ENCODE measurements at places on chromosomes 5 and 9.
A peak's percentile ranks its signal among the peaks of the same experiment; 100 is the strongest.

DNA sequence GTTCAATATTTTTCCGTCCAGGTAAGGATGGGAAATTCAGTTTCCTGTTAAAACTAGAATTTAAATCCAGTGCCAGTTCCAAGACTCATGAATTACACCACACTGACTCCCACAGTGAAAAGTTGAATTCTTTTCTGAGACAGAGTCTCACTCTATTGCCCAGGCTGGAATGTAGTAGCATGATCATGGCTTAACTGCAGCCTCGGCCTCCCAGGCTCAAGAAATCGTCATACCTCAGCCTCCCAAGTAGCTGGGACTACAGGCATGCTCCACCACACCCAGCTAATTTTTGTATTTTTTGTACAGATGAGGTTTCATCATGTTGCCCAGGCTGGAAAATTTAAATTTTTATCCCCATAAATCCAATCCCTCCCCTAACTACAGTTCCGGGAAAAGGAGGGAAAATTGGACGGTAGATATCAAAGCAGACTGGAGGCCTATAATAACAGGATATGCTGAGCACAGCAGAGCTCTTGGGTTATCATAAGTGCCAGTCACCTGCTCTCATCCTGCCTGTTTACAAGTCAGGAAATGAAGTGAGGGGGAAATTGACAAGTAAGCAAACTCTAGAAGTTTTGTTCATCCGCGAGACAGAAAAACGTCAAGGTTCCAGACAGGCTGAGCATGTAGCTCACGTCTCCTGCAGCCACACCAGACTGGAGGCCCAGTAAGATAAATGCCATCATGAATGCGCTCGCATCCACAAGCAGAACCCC is 105.7 kb downstream of the UGCG start:
- peak; percentile 2 for DNase-seq

DNA sequence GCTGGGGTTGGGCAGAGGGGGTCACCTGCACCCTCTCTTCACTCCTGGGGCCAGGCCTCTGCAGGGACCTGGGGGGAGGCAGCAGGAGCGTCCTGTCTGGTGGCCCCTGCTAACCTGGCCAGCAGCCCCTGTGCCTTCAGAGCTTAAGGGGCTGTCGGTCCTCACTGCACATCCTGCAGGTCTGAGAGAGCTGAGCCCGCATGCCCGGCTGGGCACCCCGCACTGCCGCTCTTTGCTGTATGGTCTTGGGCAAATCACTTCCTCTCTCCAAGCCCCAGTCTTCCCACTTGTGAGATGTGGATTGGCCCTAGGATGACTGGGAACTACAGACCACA is 7.9 kb downstream of the FLT4 start:
- DNase-seq = no peak

- DNase-seq = peak; percentile 10
These were observed 2.3 kb downstream of the GDNF start for GRCh38 chr5:37837414-37838032.

DNA sequence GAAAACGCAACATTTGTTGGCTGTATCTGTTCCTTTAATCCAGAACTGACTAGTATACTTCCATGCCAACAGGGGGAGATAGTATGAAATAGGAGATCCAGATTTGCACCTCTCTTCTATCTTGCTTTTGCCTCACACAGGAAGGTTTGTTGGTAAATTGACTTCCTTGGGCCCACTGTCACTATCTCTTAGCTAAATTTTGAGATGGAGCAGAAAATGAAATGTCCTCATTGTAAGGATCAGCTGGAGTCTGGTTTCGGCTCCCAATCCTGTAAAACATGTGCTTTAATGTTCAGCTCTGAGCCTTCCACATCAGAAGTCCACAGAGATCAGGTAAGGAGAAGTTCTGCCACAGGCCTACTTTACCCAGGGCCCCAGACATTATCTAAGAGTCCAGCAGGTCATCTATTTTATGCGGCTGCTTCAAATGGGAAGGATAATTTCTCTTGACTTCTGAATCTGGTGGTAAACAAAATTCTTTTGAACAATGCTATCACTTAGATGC is 176.8 kb downstream of the FER start:
- DNase-seq = no peak

DNA sequence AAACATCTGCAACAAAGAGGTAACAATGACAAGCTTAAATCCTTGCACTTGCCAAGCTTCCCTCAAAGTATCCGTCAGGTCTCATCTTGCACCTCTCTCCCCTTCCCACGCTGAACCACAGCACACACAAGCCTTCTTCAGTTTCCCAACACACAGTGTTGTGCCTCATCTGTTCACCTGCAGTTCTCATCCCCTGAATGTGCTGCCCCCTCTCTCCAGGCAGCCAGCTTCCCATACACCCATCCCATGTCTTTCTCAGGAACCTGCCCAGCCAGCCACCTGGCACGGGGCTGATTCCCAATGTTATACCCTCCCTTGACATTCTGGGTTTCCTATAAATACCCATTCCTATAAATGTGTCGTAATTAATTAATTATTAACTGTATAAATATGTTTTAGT is 314.8 kb downstream of the PRELID2 start:
- DNase-seq = no peak

- no peak for DNase-seq
These were observed 76.5 kb downstream of the SH3PXD2B start for GRCh38 chr5:172377856-172378255.

DNA sequence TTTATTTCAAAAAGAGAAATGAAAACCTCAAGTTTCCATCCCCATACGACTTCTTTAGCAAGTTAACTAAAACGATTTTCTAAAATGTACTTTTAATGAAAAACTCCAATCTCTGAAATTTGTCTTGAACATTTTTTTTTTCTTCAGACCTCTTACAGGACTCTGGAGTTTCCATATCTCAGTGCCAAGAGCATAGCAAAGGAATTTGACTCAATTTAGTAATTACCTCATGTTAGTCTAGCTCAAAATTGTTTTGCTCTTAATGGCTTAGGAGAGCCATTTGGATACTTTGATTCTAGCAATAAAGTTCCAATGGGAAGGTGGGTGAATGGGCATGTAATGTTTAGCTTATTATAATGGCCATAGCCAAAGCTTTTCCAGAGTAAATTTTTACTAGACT is 26.0 kb upstream of the SPATA31D4 start:
- no peak for DNase-seq

- no peak for DNase-seq
These were observed 213.0 kb upstream of the IL12B start for GRCh38 chr5:159543326-159543725.

GRCh38 chr9:93437996-93438395 is 13.5 kb upstream of the FAM120A start:
- no peak for DNase-seq

DNA sequence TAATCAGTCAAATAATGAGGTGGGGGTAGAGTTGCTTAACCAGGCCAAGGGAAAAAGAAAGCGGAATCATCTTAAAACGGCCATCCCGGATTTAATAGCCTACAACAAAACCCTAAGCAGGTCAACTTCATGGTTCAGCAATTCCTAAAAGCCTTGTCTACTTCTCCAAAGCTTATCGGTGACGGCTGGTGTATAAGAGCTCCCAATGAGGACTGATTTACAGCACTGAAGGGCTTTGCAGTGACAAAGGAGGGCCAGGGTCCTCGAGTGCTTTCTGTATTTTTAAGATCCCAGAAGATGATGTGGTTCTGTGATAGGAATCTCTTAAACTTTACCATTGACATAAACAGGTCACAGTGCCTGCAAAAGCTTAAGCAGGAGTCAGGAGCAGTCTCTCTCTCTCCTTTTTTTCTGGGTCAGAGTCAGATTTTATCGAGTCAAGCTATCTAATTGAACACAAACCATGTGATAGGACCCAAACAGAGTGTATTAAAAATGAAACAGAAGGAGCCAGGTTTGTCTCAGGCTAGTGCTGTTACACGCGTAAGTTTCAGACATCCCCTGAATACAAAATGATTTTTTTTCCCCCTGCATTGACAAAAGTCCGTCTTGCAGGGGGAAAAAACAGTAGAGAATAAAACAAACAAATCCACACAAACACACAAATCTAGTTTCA is 663.6 kb upstream of the ZNF608 start:
- DNase-seq = no peak

GRCh38 chr5:31280210-31280609 is 86.7 kb downstream of the CDH6 start:
- DNase-seq = no peak

DNA sequence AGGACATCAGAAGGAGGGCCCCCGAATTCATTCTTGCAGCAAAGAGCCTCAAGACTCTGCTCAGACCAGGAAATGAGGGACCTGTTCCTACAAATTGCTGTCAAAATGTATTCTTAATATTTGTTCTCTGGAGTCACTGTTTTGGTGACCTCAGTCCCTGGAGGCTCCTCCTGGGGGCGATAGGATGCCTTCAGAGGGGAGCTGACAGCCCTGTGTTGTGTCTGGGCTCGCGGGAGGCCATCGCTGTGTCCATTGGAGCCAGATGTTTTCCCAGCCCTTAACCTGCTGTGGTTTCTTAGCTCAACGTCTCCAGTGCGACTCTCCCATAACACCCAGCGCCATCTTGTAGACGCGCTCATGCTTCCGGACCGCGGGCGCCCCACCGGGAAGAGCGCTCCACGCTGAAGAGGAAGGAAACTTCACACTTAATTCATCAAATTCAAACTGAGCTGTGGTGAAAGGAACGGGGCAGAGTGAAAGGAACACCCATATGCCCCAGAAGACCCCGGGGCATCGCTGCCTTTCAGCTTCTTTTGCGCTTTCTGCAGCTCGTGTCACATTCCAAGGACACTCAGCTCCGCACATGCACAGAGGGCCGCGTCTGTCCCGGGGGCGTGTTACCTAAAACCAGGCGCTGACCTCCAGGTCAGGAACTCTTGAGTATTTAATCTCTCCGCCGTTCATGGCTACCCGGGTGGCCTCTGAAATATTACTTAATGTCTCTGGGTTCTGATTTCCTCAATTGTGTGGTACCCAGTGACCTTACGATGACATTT is 112.3 kb upstream of the GDNF start:
- DNase-seq = no peak

DNA sequence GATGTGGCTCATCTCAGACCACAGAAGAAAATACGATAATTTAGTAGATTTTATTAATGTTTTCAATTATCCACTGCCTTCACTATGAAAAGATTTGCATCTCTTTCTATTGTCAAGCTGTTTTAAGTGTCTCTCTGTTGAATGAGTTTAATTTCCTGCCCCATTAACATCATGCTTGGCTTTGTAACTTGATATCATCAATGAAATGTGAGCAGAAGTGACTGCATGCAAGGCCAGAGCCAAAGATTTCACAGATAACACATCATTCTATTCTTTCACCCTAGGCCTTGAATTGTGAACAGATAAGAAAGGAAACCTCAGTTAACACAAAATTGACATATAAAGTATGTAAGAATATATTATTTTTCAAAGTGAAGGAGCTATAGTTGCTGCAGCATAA is 986.4 kb upstream of the CDH18 start:
- no peak for DNase-seq

DNA sequence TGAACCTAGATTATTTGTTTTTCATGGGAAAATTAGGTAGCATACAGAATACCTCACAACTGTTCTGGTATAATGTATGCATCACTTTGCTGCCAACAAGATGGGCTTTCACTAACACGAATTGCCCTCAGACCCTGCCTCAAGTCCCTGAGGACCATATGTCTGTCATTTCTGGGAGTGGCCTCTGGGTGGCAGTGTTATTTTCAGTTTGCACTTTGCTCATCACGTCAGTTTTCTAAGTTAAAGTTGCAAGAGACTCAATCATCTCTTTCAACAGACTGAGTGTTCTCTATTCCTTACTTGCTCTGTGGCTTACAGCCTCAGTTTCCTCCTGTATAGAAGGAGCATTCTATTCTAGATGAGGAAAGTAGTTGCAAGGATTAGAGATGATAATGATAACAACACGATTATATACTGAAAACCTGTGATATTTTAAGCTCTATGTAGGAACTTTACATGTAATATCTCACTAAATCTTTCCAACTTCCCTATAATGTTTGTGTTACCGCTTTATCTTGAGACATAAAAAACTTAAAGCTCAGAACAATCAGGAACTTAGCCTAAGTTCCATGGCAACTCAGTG is 55.7 kb downstream of the TSSK1B start:
- DNase-seq = peak; percentile 30

DNA sequence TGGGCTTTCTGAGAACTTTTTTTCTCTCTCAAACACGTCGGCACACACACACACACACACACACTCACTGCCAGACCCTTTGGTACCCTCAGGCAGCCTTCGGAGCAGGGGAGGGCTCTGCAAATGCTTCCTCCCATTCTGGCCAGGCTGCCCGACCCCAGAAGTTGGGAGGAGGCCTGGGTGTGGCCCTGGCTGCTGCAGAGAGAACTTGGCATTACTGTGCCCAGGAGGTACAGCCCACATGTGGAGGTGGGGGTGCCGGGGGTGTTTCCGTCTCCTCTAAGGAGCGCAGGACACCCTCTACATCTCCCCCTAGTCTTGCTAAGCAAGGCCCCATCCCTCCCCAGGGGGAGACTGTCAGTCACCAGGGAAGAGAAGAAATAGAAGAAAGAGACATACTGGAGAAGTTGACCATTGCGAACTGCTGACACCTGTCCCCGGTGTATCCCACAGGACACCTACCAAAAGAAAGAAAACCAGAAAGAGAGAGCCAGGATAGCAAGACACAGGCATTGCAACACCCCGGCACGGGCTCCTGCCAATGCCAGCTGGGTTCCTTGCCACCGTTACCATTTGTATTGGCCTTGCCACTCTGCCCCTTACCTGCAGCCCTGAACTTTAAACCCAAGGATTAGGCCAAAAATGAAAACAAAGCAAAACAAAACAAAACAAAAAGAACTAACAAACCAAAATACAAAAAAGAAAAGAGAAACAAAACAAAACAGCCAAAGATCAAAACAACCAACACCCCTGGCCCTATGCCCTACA is 69.3 kb downstream of the PSD2 start:
- DNase-seq = no peak

- DNase-seq = no peak
These were observed 21.3 kb downstream of the ABCA1 start for GRCh38 chr9:104906441-104907277.

DNA sequence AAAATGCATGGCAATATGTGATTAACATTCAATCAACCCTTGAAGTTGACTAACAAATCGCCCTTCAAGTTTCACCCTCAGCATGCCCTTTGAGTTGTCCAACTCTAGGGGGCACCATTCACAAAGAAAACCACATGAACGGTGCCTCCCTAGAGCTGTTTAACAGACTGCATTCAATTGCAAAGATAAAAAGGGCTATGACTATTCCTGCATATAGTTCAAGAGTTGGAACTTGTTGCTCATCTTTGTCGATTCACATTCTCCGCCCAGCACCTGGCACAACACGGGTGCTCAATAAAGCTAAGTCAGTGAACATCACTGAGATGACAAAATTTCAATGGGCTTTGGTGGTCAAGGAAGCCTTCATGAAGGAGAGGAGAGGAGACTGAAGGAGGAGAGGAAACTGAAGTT is 69.6 kb upstream of the SLC30A5 start:
- DNase-seq = no peak

DNA sequence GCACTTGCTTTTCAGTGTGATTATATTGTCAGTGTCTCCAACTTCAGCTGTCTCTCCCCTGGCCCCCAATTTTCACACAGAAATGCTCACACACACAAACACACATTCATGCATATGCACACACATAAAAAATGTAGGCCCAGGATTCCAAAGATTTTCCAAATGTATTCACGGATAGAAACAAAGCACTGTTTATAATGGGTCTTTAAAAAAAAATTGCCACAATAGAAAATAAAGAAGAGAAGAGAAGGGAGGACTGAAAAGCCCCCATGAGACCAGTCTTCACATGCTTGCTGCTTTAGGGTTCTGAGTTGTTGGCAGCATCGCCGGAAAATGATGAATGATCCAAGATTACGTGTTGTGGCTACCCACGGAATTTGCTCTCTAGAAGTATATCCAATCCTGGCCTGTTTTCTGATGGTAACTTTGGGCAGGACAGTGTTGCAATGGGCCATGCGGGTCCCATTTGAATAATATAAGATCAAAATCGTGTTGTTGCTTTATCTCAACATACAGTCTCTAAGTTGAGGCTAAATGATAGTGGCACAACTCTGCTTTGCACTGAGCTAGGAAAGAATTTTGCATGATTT is 36.2 kb upstream of the ACO1 start:
- no peak for DNase-seq

Data from activated T-cell treated with anti-CD3 and anti-CD28 coated beads for 1 hour (primary cell).